Right ventricle myocardium inferior (tissue), 1 donor: ENCODE measurements at places on chromosomes 6 and 20.

- DNase-seq = no peak
These were observed 13.3 kb upstream of the THBS2 start for GRCh38 chr6:169266746-169267591.

GRCh38 chr6:97401533-97401932, 118.5 kb upstream of the MMS22L start:
- no peak for DNase-seq

DNA sequence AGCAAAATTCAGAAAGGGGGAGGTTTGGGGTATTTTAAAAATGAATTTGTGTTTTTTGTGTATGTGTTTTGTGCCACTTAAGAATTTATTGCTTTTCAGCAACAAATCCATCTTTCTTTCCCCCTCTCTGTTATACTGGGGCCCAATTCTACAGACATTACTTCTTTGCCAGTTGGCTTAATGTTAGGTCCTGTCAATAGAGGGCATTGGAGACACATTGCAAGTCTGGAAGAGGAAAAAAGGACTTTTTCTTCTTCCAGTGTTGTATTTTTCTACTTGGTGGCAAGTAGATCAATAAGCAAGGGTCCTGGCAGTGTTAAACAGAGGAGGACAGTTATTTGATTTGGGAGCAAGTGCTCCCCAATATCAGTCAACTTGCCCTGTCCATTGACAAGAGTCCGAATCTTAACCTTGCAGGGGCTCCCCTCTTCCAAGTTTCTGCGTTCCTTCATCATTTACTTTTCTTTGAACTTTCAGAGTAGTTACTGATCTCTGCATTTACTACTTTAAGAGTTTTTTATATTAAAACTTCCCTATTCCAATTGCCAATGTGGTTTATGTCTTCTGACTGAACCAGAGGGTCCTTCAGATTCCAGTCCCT, 23.4 kb downstream of the SCML4 start:
- DNase-seq = no peak

GRCh38 chr6:12048609-12049008, 36.5 kb downstream of the HIVEP1 start:
- DNase-seq = no peak

- DNase-seq = no peak
These were observed 6.9 kb upstream of the BLCAP start for GRCh38 chr20:37534401-37535157.

DNA sequence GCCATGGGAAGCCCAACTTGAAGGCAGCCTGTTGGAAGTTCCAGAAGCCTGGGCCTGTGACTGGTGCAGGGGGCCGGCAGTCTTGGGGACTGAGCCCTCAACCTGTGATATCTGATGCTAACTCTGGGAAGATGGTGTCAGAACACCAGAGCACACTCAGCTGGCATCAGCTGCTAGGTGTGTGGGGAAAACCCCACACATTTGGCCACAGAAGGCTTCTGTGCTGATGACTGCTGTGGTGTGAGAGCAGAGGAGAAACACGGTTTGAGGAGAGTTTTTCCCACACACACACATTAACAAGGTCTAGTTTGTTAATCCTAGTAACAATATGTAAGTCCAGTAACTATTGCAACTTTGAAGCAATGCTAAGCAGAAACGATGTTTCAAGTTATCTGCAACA, 78.0 kb downstream of the PSMB1 start:
- no peak for DNase-seq

DNA sequence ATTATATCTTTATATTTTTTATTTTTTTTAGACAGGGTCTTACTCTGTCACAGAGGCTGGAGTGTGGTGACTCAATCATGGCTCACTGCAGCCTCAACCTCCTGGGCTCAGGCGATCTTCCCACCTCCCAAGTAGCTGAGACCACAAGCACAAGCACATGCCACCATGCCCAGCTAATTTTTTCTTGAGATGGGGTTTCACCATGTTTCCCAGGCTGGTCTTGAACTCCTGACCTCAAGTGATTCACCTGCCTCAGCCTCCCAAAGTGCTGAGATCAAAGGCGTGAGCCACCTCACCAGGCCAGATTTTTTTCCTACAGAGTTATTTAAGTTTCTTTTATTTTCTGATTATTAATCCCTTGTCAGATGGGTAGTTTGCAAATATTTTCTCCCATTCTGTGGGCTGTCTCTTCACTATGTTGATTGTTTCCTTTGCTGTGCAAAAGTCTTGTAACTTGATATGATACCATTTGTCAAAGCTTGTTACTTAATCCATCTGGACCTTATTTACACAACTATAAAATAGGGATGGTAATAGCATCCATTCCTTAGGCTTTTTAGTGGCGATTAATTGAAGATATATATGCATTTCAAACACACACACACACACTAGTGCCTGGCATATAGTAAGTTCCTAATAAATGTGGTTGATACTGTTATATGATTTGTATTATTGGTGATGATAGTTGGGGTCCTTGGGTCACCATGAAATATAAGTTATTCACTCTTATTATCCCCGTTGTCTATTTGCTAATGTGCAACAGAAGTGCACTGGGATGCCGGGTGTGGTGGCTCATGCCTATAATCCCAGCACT, 187.1 kb downstream of the BCAS1 start:
- DNase-seq = no peak

- no peak for DNase-seq
These were observed 51.0 kb downstream of the CPXM1 start for GRCh38 chr20:2749343-2749950.

GRCh38 chr6:30450548-30450908, 38.8 kb upstream of the HLA-E start:
- no peak for DNase-seq

GRCh38 chr6:353642-354614, 37.6 kb upstream of the IRF4 start:
- peak; percentile 68 for DNase-seq

- no peak for DNase-seq
These were observed 3.3 kb upstream of the PPP1R14C start for GRCh38 chr6:150139533-150139932.

GRCh38 chr20:63369724-63370617, 8.8 kb upstream of the CHRNA4 start:
- DNase-seq = no peak

DNA sequence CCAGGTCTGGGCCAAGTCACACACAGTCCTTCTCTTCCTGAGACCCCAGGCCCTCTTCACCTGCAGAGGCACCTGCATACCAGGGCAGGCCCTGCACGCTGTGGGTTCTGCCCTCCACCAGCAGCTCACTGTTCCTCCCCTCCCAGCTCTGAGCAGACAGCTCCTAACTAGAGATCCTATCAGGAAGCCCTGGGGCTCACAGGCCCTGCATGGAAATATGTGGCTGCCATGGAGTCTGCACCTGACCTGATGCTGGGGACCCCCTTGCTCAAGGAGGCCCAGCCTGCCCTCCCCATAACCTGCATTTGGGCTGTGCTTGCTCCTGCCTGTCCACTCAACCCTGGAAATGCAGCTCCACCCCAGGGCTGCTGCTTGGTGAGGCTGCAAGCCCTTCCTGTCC, 14.6 kb upstream of the HLA-G start:
- DNase-seq = no peak

- no peak for DNase-seq
These were observed 170.2 kb downstream of the NFATC2 start for GRCh38 chr20:51372176-51372803.

GRCh38 chr6:29752451-29753308, 29.4 kb downstream of the HLA-F start:
- peak; percentile 96 for DNase-seq
